Activated CD4-positive, alpha-beta T cell treated with anti-CD3 and anti-CD28 coated beads, Interleukin-2, amount 10 ng/mL, durations not matched to agents 7 days and 5 days (primary cell): ENCODE measurements at places on chromosomes 4 and X. TPM values are rescaled to one million over a fixed set of nuclear protein-coding genes. Genes with fewer than 3 reads are reported as not detected.

Gene DMRTC1B
- total RNA-seq: 0.12 TPM

Gene LEF1
- total RNA-seq: 498 TPM

Gene FUNDC1
- 12.8 TPM for total RNA-seq

Gene MAGEB17
- not detected for total RNA-seq

Gene RPS6KA6
- total RNA-seq: not detected

Gene MAGEA9
- not detected for total RNA-seq
